ENCODE measurements at places on chromosomes 4 and X. TPM values are rescaled to one million over a fixed set of nuclear protein-coding genes. Genes with fewer than 3 reads are reported as not detected.

- H3K36me3 ChIP-seq, result no peaks in the 10 kb centered on the region
- H3K27me3 ChIP-seq, result no peaks in the 10 kb centered on the region
- H3K27ac ChIP-seq, result peak overlapping the region; percentile 54
- H3K4me1 ChIP-seq, result peaks cover 14% of the 10 kb centered on the region
- no peak overlapping the region for H3K4me3 ChIP-seq
Observed at GRCh38 chr4:113547487-113548042, 214.0 kb downstream of the CAMK2D start.

GRCh38 chr4:177938226-177938625 lies 496.0 kb upstream of the AGA start:
- H3K27me3 ChIP-seq, result no peaks in the 10 kb centered on the region
- DNase-seq, result no peak
- no peak overlapping the region for H3K4me3 ChIP-seq
- no peak overlapping the region for H3K27ac ChIP-seq
- no peaks in the 10 kb centered on the region for H3K4me1 ChIP-seq

DNA sequence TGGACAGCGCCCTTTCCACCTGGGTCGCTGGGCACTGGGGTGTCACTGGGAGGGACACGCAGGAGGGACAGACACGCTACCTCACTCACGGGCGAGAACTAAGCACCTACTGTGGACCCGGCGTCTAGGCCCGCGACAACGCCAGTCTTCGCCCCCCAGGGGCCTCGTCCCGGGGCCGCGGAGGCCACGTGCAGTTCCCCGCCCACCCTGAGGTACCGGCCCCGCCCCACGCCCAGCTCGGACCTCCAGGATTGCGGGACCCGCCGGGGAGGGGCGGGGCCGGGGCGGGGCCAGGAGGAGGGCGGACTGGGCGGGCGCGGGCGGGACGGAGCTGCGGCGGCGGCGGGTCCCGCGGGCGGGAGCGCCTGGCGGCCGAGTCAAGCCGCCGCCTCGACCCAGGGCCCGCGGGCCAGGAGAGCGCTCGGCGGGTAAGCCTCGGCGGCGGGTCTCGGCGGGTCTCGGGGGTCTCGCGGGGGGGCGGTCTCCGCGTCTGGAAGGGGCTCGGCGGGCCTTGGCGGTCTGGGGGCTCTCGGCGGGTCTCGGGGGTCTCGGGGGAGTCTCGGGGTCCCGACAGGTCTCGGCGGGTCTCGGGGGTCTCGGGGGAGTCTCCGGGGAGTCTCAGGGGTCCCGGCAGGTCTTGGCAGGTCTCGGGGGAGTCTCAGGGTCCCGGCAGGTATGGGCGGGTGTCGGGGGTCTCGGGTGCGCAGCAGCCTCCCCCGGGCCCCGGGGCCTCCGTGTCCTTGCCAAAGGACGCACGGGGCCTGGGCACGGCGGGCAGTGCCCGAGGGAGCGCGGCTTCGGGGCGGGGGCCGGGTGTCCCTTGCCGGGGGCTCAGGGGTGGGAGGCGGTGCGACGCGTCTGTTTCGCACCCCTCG lies at the start of gene SH3BP2:
SH3BP2 (plus strand) TSS at position 375 of the 875 bp plus-strand sequence. CDS start 27,533 bp downstream, outside the sequence.
- no peaks in the 10 kb centered on the region for H3K27me3 ChIP-seq
- H3K36me3 ChIP-seq, result no peaks in the 10 kb centered on the region
- H3K4me3 ChIP-seq, result peak within 1 kb of the TSS; percentile 76
- H3K27ac ChIP-seq, result peak within 1 kb of the TSS; percentile 79

GRCh38 chrX:53474707-53475106 lies 40.5 kb upstream of the HSD17B10 start:
- H3K27me3 ChIP-seq, result no peaks in the 10 kb centered on the region
- H3K4me1 ChIP-seq, result no peaks in the 10 kb centered on the region
- DNase-seq, result no peak
- H3K27ac ChIP-seq, result no peak overlapping the region

- H3K36me3 ChIP-seq, result no peaks in the 10 kb centered on the region
- H3K27ac ChIP-seq, result no peak overlapping the region
- H3K4me1 ChIP-seq, result no peaks in the 10 kb centered on the region
- H3K4me3 ChIP-seq, result no peak overlapping the region
- H3K27me3 ChIP-seq, result no peaks in the 10 kb centered on the region
Observed at GRCh38 chr4:36164900-36165630, 79.2 kb downstream of the ARAP2 start.

DNA sequence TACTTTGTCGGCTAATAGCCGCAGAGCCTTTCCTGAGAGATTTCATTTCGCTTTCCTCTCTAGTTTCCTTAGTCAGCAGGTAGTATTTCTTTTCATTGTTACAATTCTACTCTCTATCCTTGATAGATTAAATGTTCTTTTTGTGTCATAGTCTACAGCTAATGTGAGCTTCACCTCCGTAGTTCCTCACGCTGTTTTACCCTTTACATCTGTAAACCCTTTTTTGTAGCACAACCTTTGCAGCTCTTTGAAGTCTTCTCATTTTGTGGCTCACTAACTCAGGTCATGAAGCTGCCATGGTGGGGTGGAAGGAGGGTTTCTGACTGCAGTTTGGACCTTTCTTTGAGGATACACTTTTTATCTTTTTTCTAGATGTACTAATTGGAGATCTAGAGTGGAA lies 1008.8 kb upstream of the PABPC4L start:
- no peak overlapping the region for H3K4me3 ChIP-seq
- H3K36me3 ChIP-seq, result no peaks in the 10 kb centered on the region
- H3K27ac ChIP-seq, result no peak overlapping the region
- no peaks in the 10 kb centered on the region for H3K27me3 ChIP-seq
- no peaks in the 10 kb centered on the region for H3K4me1 ChIP-seq
- DNase-seq, result no peak

DNA sequence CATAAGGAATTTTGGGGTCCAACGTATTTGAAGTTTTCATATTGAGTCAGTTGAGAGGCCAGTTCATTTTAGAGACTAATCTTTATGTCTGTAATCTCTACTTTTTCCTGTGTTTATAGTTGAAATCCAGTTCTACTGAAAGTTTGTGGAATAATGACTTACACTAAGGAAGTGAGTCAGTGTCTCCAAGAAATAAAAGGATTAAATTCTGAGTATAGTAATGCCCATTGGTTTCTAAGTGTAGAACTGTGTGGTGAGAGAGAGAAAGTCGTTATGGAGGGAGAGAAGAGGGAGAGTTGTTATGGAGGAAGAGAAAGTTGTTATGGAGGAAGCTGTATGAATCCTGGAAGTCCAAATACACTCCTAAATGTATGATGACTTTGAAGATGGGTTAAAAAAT lies 264.6 kb upstream of the HAND2 start:
- no peaks in the 10 kb centered on the region for H3K4me1 ChIP-seq
- H3K27ac ChIP-seq, result no peak overlapping the region
- no peak for DNase-seq
- H3K27me3 ChIP-seq, result no peaks in the 10 kb centered on the region
- no peak overlapping the region for H3K4me3 ChIP-seq
- H3K36me3 ChIP-seq, result no peaks in the 10 kb centered on the region

DNA sequence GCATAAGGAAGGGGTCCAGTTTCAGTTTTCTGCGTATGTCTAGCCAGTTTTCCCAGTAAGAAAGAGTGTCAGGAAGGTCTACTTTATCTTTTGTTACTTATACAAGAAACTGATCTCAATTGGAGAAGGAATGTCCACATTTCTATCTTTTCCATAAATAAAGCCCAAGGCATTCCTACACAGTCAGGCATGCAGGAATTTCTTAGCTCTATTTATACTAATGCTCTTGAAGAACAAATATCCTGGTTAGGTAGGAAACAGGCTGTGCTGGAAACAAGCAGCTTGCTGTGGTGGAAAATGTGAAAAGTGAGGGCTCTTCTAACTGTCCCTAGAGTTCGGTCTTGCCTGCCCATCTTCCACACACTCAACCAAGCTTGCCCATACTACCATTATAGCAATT lies 37.9 kb upstream of the PITX2 start:
- no peak overlapping the region for H3K4me3 ChIP-seq
- H3K36me3 ChIP-seq, result no peaks in the 10 kb centered on the region
- no peaks in the 10 kb centered on the region for H3K4me1 ChIP-seq
- no peak for DNase-seq
- H3K27ac ChIP-seq, result no peak overlapping the region

GRCh38 chr4:683982-684622 lies 4.8 kb downstream of the SLC49A3 start:
- DNase-seq, result peak; percentile 76
- H3K4me1 ChIP-seq, result no peaks in the 10 kb centered on the region
- no peak overlapping the region for H3K4me3 ChIP-seq
- peaks cover 57% of the 10 kb centered on the region for H3K27me3 ChIP-seq

- no peaks in the 10 kb centered on the region for H3K27me3 ChIP-seq
- no peak overlapping the region for H3K27ac ChIP-seq
- H3K36me3 ChIP-seq, result no peaks in the 10 kb centered on the region
- no peak overlapping the region for H3K4me3 ChIP-seq
- DNase-seq, result no peak
Observed at GRCh38 chr4:140611854-140612253, 43.1 kb upstream of the UCP1 start.

DNA sequence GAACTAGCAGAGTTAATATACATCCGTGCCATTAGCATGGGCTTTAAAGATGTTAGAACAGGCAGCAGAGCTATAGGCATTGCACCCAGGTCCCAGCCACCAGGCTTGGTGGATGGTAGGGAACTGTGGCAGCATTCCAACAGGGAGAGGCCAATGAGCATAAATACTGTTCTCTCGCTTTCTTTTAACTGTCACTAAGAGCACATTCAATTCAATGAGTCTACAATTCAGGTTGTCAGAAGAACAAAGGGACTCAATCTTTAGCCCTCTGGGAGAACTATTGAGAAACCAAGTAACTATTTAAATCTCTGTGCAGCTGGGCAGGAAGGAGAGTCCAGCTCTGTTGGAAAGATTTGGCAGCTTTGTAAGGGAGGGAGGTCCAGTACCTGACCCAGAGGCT lies 165.6 kb downstream of the CHIC1 start:
- no peak overlapping the region for H3K4me3 ChIP-seq
- no peaks in the 10 kb centered on the region for H3K4me1 ChIP-seq
- H3K27ac ChIP-seq, result no peak overlapping the region
- H3K27me3 ChIP-seq, result no peaks in the 10 kb centered on the region

- no peak for DNase-seq
- no peaks in the 10 kb centered on the region for H3K27me3 ChIP-seq
- no peak overlapping the region for H3K4me3 ChIP-seq
- H3K27ac ChIP-seq, result peak overlapping the region; percentile 54
Observed at GRCh38 chr4:38904090-38904666, 36.6 kb downstream of the FAM114A1 start.

GRCh38 chrX:68488657-68489056 lies 10.2 kb upstream of the YIPF6 start:
- no peak overlapping the region for H3K27ac ChIP-seq
- no peak overlapping the region for H3K4me3 ChIP-seq
- no peak for DNase-seq
- H3K4me1 ChIP-seq, result no peaks in the 10 kb centered on the region
- H3K36me3 ChIP-seq, result no peaks in the 10 kb centered on the region

DNA sequence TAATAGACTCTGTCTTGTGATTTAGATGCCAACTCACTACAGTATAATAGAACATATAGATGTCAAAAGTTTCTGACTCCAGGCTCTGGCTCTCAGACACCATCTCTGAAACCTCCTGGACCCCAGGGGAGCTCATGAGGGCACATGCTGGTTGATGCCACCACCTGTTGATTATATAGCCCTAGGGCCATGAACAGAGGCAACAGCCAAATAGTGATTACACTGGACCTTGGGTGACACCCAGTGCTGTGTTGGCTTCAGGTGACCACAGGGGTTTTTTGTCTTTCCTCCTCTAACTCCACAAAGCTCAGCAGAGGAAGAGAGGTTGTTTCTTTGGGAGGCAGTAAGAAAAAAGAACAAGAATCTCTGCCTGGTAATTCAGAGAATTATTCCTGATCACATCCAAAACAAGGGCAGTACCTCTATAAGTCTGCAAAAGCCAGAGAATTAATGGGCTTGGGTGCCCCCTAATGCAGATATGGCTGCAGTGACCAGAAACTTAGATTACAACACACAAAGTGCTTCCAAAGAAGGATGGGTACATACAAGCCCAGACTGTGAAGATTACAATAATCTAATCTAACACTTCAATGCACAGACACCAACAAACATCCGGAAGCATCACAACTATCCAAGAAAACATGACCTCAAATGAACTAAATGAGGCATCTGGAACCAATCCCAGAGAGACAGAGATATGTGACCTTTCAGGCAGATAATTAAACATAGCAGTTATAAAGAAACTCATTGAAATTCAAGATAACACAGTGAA lies 1920.6 kb downstream of the ARAP2 start:
- no peak for DNase-seq
- H3K27ac ChIP-seq, result no peak overlapping the region
- no peaks in the 10 kb centered on the region for H3K27me3 ChIP-seq
- no peaks in the 10 kb centered on the region for H3K36me3 ChIP-seq
- no peaks in the 10 kb centered on the region for H3K4me1 ChIP-seq
- no peak overlapping the region for H3K4me3 ChIP-seq

GRCh38 chr4:40316333-40316781 lies 18.8 kb upstream of the CHRNA9 start:
- H3K27me3 ChIP-seq, result no peaks in the 10 kb centered on the region
- H3K27ac ChIP-seq, result peak overlapping the region; percentile 69
- H3K36me3 ChIP-seq, result no peaks in the 10 kb centered on the region
- H3K4me3 ChIP-seq, result no peak overlapping the region

GRCh38 chr4:184293552-184293951 lies 75.9 kb upstream of the ENPP6 start:
- no peak overlapping the region for H3K27ac ChIP-seq
- no peak for DNase-seq
- no peaks in the 10 kb centered on the region for H3K36me3 ChIP-seq
- H3K4me1 ChIP-seq, result no peaks in the 10 kb centered on the region
- no peaks in the 10 kb centered on the region for H3K27me3 ChIP-seq
- H3K4me3 ChIP-seq, result no peak overlapping the region

GRCh38 chr4:25863347-25863784 lies 578 bp upstream of the SEL1L3 start:
- peaks cover 14% of the 10 kb centered on the region for H3K4me1 ChIP-seq
- H3K27ac ChIP-seq, result no peak overlapping the region
- H3K4me3 ChIP-seq, result no peak overlapping the region

GRCh38 chr4:129808242-129808641 lies 712.3 kb downstream of the C4orf33 start:
- no peaks in the 10 kb centered on the region for H3K36me3 ChIP-seq
- no peaks in the 10 kb centered on the region for H3K4me1 ChIP-seq
- no peak for DNase-seq
- no peak overlapping the region for H3K4me3 ChIP-seq

DNA sequence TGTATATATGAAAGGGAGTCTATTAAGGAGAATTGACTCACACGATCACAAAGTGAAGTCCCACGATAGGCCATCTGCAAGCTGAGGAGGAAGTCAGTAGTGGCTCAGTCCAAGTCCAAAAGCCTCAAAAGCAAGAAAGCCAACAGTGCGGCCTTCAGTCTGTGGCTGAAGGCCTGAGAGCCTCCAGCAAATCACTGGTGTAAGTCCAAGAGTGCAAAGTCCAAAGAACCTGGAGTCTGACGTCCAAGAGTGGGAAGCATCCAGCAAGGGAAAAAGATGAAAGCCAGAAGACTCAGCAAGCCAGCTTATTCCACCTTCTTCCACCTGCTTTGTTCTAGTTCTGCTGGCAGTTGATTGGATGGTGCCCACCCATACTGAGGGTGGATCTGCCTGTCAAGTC lies 104.1 kb downstream of the IL1RAPL2 start:
- no peaks in the 10 kb centered on the region for H3K27me3 ChIP-seq
- no peak for DNase-seq
- no peaks in the 10 kb centered on the region for H3K36me3 ChIP-seq
- H3K4me1 ChIP-seq, result no peaks in the 10 kb centered on the region
- no peak overlapping the region for H3K27ac ChIP-seq

Gene NLGN3
- 3.6 TPM for total RNA-seq

Gene SLC4A4
- 4.8 TPM for total RNA-seq

Gene DGAT2L6
- total RNA-seq, result not detected

Gene ASB11
- total RNA-seq, result not detected

Gene SCD5
- total RNA-seq, result 27.8 TPM

Gene DHX15
- 136 TPM for total RNA-seq

Gene MMGT1
- 27.7 TPM for total RNA-seq

Measured in sigmoid colon (tissue), 7 donors.